Stimulated activated CD4-positive, alpha-beta T cell treated with anti-CD3 and anti-CD28 coated beads, Interleukin-2, amount 100 ng/mL, for 48 hours (primary cell): ENCODE measurements at places on chromosomes 5 and 9.

DNA sequence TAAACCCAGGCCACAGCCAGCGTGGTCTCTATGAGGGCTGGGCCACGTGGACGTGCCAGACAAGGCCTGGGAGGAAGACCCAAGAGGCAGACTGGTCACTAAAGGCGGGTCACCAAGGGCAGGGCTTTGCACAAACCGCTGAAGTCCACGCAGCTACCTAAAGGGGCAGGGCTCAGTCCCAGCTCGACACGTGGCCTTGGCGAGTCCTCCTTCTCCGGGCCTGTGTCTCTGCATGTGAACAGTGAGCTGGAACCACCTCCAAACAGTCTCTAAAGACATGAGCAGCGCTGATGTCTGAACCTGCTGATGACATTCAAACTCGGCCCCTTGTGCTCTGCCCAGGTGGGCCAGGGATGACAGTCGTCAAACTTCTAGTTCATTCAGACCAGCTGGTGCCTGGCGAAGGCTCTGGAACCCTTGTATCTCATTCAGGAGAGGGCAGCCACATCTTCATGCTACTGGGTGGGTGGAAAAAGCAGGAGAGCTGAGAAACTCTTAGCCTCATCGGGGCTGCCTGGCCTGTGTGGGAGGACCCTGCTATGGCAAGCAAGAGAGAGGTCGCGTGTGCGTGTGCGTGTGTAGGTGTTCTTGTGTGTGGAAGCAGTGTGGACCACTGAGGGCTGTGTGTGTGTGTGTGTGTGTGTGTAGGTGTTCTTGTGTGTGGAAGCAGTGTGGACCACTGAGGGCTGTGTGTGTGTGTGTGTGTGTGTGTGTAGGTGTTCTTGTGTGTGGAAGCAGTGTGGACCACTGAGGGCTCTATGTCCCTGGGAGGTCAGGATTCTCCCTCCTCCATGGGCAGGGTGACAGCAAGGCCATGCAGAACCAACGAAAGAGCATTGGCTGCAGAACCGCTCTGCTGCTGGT, 14.1 kb upstream of the SLC25A51 start:
- DNase-seq = no peak

- DNase-seq = no peak
These were observed 313.5 kb upstream of the PANK3 start for GRCh38 chr5:168892618-168893186.

GRCh38 chr5:53478411-53479044, 1.9 kb upstream of the FST start:
- no peak for DNase-seq

DNA sequence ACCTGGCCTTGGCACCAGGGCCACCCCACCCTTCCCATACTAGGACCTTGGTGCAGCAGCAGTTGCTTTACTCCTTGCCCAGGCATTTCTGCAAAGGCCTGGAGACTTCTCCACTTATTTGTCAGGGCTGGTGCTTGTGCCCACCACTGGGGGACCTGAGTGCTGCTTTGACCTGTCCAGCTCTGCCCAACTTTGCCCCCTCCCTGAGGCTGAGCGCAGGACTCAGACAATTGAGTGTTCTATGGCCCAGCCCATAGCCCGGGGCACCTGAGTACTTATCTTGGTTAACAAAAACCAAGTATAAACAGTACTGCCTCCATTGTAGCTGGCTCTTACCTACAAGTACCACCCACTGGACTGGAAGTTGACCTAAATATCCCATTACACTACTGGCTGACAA, 406.1 kb upstream of the CHD1 start:
- no peak for DNase-seq

GRCh38 chr9:89655990-89656657, 51.3 kb downstream of the GADD45G start:
- no peak for DNase-seq
